ENCODE measurements at places on chromosomes 4 and X.

GRCh38 chrX:119236623-119237561 is 807 bp downstream of the PGRMC1 start:
- DNase-seq: peak; percentile 18

DNA sequence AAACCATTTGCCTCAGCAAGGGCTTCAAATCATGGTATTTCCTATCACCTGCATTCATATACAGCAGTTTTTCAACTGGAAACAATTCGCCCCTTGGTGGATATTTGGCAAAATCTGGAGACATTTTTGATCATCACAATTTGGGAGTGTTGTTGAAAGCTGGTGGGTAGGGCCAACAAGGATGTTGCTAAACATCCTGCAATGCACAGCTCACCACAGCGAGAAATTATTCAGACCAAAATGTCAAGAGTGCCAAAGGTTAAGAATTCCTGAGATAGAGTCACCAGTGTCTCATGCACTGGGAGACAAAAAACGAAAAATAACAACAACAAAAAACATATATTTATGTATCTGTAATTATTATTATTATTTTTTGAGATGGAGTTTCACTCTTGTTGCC is 435.2 kb upstream of the CTSO start:
- no peak for DNase-seq

DNA sequence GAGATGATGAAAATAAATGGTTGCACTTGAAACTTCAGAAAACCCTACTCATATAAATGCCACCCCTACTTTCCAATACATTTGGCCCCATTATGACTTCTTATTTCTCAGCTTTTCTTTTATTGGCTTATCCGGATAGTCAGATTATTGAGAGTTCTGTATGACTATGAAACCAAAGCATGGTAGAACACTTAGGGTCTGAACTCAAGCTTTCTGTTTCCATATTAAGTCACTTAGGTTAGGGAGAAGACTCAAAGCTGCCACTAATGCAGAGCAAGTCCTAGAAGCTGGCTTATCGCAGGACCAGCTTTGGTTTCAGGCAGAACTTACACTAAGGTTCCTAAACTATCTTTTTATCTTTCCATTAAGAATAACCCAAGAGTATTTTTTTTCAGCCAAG is 229.9 kb upstream of the CPEB2 start:
- DNase-seq: no peak

DNA sequence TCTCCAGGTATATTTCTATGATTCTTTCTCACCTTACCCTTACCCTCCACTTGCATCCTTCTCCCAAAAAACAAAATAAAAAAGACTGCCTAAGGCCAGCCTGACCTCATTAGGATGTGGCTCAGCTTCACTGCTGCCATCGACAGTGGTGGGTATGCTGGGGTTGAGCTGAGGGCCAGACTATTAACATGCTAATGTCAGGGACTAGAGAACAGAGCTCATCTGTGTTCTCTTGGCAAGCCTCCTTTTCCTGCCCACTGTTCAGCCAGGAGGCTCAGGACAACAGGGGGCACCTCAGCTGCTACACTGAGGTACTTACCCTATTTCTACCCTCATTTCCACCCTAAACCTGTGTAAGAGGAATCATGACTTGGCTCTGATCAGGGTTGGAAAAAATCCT is 59.3 kb downstream of the MSN start:
- no peak for DNase-seq

GRCh38 chr4:24794916-24795665 is at the start of gene SOD3:
TSS of gene SOD3 (plus strand) at chr4:24795573. CDS start at chr4:24799522, 3,949 bp downstream.
- no peak for DNase-seq

DNA sequence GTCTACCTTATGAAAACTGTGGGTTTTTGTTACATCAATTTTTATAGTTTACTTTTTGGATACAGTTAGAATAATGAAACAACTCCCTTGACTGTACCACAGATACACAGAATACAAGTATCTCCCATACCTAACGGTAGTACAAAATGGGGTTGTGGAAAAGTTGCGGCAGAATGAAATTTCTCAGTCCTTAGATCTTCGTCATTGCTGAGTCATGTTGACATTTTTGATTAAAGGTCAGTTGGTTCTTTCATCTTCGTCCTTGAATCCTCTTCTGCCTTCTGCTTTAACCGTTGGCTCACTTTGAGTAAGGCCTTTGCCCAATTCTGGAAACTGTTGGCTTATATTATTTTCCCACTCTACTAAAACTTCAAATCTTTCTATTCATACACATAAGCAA is 75.6 kb downstream of the TRIML1 start:
- DNase-seq: no peak

DNA sequence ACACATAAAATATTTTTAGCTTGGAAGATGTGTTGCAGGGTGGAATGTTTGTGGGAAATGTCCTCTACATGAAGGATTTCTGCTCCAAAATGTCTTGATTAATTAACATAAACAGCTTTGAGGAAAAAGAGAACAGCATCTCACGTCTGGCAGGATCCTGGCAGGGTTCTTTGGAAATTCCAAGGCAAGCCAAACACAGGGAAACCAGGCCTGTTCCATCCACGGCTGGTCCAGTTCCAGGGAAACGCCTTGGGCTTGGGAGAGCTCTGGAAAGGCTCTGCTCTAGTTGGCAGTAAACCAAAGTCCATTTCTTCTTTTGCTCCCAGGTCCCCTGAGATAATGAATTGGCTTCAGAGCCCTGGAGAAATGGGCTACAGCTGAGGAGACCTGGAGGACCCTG is 42.4 kb upstream of the GAB1 start:
- no peak for DNase-seq

DNA sequence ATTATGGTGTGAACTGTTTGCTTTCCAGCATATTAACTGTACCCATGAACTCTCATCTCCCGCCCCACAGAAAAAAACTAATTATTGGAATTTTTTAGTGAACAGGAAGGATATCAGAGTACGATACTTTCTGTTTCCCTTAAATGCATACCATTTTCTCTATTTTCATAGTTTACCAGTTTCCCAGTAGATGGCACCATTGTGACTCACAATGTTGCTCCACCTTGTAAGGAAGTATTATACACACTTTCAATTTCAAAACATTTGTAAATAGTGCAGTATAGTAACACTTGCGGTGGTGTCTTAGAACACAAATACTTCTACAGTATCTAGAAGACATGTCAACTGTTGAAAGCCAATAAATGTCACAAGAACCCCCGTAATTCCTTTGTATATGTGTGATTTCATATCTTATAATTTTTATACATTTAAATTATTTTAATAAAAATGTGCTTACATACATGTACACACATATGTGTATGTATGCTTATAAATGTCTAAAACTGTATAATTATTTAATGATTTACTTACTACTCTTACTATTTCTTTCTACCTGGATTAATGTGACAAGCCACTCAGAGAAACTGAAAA is 167.3 kb downstream of the SLIT2 start:
- peak; percentile 39 for DNase-seq

GRCh38 chr4:69848028-69848427 is 11.9 kb downstream of the SULT1E1 start:
- DNase-seq: no peak

- DNase-seq: no peak
These were observed 27.2 kb upstream of the GRPR start for GRCh38 chrX:16096141-16096540.

GRCh38 chr4:81845761-81846160 is 374.1 kb upstream of the RASGEF1B start:
- no peak for DNase-seq

DNA sequence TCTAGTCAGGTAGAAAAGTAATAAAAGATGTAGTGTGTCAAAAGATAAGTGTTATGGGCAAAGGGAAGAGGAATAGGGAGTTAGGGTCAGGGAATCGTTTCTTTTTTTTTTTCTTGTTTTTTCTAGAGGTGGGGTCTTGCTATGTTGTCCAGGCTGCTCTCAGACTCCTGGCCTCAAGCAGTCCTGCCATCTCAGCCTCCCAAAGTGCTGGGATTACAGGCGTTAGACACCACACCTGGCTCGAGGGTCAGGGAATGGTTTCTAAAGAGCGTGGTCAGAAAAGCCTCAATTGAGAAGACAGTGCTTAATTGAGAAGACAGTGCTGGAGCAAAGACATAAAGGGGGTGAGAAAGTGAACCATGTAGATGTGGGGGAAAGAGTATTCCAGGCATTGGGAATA is 19.1 kb downstream of the SMARCAD1 start:
- DNase-seq: no peak

DNA sequence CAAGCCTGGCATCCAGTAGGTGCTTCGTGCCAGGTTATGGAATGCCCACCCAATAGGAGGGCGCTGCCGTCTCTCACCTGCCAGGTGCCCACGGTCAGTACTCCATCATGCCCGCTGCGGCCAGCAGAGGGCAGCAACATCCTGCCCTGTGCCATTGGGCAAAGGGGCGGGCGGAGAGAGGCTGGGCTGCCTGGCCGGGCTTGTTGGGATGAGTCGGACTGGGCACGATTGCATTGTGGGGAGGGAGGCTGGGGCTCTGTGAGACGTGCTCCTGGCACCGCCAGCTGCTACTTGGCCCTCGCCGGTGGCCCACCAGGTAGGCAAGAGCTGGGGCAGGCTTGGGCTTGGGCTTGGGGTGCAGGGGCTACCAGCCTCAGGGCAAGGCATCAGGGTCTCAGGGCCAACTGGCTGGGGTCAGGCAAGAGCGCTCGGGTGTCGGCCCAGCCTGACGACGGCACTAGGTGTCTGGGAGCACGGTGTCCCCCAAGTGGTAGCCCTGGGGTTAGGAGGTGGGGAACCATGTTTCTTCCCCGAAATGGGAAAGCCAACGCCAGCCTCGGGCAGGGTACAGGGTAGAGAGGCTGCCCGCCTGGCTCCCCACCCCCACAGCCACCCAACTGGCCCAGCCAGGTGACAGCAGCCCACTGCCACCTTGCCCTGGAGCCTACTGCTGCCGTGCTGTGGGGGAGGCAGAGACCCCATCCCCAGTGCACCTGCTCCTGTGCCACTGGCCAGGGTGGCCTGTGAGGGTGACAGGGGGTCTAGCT is at the start of gene PLXNB3:
TSS of gene PLXNB3 (plus strand) at position 261 of the 767 bp plus-strand sequence. CDS start 1,287 bp downstream, outside the sequence.
- DNase-seq: peak; percentile 73

DNA sequence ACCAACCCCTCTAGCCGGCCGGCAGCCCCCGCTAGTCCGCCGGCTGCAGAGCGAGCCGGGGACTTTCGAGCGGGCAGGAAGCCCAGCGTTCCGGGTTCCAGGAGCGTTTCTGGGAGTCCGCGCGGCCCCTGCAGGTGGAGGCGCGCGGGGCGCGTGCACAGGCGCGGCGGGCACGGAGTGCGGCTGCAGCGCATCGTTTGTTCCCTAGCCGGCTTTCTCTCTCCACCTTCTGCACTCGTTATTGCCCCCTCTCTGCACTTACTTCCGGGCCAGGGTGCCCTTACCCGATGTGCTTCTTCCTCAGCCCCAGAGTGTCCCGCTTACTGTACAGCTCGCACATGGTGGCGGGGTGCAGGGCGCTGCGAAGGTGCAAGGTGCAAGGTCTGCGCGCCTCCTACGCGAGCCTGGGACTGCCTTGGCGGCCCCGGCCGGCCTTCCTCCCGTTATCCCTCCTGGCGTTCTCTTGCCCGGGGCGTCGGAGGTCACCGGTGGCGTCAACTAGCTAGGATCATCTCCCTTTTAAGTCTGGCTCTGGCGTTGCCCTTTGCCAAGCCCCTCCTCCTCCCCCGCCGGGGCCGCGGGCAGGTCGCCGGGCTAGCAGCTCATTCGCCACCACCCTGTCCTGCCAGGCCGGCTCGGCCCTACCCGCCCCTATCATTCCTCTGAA is at the start of gene ETNPPL:
TSS of gene ETNPPL (minus strand) at position 495 of the 667 bp plus-strand sequence. CDS start at position 340, 155 bp downstream.
- DNase-seq: no peak

- DNase-seq: no peak
These were observed 183.9 kb downstream of the SNCA start for GRCh38 chr4:89653012-89653411.

GRCh38 chr4:82482387-82482786 is 52.0 kb downstream of the ENOPH1 start:
- no peak for DNase-seq

- DNase-seq: no peak
These were observed 27.6 kb upstream of the MBTPS2 start for GRCh38 chrX:21811832-21812231.

- no peak for DNase-seq
These were observed 15.1 kb upstream of the DCLK2 start for GRCh38 chr4:150063128-150063527.

GRCh38 chrX:118259213-118259612 is 86.7 kb upstream of the WDR44 start:
- no peak for DNase-seq

- DNase-seq: no peak
These were observed 496.5 kb upstream of the LCORL start for GRCh38 chr4:18518098-18518497.

DNA sequence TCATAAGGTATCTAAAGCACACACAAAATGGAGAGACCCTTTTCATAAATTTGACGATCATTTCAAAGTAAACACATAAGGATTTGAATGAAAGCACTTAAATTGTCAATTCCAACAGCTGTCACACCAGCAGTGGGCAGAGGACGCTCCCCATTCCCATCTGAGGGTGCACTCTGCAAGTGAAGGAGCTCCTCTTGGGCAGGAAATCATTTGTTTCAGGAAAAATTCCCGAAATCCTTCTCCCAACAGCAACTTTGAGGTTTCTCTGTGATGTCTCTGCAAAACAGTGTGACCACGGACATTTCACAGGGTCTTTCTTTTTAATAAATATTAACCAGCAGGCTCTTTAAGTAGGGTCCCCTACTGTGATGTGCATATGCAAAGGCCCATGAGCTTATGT is 111.0 kb downstream of the EPHA5 start:
- DNase-seq: no peak

GRCh38 chrX:21509912-21510311 is 135.7 kb downstream of the CNKSR2 start:
- no peak for DNase-seq

- no peak for DNase-seq
These were observed 49.9 kb upstream of the NFKB1 start for GRCh38 chr4:102451266-102451665.

GRCh38 chr4:152112887-152113286 is 352.1 kb upstream of the GATB start:
- no peak for DNase-seq

- DNase-seq: no peak
These were observed 204.6 kb downstream of the RTL9 start for GRCh38 chrX:110563282-110563681.

GRCh38 chr4:11131491-11131890 is 297.2 kb downstream of the HS3ST1 start:
- DNase-seq: no peak

DNA sequence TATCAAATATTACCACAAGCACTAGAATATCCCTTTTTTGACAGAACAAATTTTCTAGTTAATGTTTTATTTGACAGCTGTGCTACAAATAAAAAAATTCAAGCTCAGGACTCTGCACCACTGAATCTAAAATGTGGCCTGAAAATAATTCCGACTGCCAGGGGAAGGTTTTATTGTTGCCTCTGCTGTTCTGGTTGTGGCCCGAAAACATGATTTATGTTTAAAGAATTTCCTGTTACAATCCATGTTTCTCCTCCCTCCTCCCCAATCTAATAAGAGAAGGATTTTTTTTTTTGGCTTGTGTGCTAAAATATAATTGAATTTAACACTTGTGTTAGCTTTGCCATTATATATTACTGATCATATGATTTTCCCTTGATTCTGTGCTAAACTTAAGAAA is 227.8 kb downstream of the DCLK2 start:
- DNase-seq: no peak

DNA sequence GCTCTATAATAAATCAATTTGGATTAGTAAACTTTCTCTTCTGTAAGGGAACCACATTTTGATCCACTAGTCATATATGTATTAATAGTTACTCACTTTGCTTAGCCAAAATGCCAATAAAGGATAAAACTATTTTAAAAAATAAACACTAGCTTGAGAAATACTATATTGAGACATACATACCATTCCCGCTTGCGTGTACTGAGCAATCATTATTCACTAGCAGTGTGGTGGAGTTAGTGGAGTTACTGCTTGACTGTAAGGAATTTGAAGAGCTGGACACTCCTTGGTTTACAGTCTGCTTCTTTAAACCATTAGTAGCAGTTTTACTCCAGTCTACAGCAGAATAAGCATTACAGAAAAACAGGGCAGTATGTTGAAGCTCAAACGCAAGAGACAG is 10.8 kb upstream of the PHKA2 start:
- no peak for DNase-seq

All from CD4-positive, alpha-beta T cell treated with Interleukin-15 for 4 hours (primary cell).